ENCODE measurements at places on chromosomes 7 and 10.

DNA sequence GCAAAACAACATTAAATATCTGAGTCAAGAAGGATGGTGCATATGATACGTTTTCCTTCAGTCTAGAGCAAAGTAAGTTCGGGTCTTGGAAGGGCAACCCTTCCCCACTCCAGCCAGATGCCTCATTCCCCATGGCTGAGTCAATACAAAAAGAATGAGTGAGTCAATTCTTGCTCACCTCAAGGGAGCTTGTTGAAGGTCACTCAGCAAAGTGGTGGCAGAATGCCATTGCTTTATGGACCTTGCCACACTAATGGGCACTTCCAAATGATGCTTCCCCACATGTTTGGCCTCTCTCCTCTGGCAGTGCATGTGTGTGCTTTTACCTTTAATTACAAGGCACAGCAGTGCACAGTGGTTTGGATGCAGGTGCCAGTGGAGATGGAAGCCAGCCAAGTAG is 296.5 kb downstream of the SORCS3 start:
- no peak for DNase-seq

DNA sequence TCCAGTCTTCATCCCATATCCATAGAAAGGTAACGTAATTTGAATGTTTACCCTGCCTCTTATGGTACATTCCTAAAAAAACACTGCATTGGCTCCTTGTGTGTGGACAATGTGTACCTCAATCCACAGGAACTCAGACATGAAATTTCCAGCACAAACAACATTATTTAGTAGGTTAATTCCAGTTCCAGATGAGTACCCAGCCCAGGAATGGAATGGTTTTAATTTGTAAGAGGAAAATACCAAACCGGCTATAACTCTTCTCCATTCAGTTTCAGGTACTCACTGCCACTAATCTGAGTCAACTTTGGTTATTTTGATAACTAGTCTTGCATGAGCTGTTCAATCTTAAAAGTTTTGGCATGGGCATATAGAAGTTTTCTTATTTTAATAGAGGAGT is 39.0 kb downstream of the TFPI2 start:
- DNase-seq, result no peak

DNA sequence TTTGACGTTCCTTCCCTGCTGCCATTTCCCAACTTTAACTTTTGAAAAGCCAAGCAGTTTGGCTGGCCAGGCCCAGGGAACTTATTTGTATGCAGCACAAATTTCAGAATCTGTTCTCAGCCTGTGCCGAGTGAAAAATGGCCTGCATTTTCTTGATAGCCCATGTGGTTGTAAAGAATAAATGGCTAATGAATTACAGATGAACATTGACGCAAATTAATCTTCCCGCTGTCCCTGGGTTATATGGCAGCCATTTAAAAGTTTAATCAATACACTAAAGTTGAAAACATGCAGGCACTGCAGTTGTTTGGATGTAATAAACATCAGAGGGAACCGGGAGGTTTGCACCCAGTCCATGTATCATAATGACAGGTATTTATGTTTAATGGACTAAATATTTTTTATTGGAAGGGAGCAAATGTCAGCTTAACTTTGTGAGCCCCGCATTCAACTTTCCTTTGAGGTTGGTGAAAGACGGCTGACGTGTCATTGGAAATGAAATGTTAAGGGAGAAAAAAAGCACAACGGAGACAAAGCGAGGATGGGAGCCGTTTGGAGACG is 1092.4 kb downstream of the LRMDA start:
- no peak for DNase-seq

DNA sequence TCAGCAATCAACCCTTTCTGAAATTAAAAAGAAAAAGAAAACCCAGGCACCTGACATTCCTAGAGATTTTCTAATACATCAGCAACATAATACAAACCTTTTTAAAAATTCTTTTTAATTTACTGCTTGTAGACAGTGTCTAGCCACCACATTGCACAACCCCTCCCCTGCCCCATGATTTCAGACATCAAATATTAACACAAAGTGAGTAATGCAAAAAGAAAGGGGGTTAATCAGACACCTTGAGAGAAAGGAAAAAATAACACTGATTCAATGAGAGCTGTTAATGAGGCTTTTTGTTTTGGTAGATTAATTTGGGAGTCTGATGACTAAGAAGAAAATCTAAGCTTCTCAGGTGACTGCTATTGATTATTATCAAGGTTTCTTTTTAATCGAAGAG is 55.3 kb downstream of the SLC25A13 start:
- no peak for DNase-seq

DNA sequence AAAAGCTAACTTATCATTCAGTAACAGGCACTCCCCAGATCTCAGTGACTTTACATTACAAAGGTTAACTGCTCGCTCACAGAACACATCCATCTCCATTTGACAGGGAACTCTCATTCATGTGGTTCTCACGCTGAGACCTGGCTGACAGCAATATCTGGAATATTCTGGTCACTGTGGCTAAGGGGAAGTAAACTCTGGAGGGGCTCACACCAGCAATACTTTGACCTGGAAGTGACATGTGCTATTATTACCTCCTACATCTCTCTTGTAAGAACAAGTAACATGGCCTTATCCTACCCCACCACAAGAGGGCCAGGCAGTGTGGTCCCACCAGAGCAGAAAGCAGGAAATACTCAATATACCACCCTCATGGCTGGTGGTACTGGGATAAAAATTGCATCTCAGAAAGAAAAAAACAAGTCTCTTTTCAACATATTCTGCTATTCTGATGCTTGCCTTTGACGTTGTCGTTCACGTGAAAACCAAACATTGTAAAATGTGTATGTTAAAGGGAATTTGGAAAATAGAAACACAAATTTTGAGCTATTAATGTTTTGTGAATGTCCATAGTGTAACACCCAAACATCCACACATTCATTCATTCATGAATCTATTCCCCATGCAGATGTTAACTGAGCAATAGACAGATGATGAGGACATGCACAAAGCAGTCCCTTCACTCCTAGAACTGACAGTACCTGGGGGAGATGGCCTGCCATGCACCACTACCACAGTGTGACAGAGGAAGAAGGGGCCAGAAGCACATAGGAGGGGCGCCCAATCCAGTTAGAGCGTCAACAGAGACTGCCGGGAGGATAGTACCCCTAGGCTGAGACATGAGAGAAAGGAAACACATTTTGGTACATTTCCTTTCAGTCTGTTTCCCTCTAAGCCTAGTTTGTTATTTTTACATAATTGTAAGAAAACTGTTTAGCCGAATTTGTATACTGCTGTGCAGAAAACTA is 166.0 kb upstream of the SP4 start:
- DNase-seq, result peak; percentile 51

DNA sequence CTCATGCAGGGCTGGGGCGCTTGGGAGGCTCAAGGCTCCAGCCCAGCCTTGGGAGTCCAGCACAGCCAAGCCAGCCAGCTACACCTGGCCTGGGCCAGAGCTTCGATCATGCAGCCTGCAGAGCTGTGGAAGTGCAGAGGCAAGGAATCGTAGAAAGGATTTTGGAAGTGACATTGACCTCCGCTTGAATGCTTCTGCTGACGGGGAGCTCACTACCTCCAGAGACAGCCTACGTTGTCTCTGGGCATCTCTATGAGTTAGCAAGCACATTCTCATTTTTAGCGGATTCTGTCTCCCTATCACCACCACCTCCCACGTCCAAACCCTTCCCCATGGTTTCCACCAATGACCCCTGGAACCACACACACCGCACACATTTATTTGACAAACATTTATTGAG is 88.5 kb downstream of the MICALL2 start:
- no peak for DNase-seq

DNA sequence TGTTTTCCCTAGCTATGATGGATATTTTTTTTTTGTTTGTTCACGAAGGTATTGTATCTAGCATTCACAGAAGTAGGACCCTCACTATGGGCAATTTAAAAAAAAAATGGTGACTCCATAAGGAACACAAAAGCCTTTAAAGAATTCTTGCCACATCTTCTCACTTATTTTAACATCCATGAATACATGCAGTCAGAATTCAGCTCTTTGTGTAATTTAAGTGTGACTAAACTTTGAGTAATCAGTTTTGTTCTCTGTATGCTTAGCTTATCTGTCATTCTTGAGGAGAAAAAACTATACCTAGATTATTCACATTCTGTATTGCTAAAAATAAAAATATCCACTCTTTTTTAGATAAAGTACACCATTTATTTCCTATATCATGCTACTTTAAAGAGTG is 313.2 kb upstream of the KCND2 start:
- no peak for DNase-seq

- no peak for DNase-seq
These were observed 67.1 kb downstream of the OTUD1 start for GRCh38 chr10:23505797-23506465.

DNA sequence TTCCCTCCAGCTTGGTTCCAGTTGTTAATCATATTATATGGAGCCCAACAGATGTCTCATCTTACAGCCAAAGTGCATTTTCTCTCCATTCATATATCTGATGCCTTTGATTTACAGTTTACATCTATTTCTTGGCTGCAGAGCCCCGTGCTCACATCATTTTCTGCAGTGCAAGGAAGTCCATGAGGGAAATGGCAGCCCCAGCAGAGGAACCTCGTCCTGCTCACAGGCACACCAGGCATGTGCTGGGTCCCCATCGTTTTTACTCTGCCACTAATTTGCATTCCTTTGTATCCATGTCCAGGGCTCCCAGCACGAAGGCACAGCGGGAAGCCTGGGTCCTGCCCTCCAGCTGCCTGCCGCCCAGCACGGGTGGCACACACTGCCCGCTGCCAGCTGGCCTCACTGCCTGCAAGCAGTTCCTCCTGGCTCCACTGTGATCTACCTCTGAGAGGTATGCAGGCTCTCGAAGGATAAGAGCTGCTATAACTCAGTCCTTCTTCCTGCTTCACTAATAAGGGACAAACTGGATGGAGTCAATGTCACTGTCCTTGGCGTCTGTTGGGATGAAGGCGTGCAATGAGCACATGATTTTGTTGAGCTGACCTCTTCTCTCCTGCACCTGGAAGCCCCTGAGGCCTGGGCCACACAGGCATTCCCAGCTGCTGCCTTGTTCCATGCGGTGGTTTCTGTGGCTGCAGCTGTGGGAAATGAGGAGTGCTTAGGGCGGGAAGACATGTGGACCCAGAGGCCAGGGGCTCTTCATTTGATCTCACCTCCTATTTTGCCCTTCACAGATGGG is 583.6 kb upstream of the MGMT start:
- DNase-seq, result no peak

DNA sequence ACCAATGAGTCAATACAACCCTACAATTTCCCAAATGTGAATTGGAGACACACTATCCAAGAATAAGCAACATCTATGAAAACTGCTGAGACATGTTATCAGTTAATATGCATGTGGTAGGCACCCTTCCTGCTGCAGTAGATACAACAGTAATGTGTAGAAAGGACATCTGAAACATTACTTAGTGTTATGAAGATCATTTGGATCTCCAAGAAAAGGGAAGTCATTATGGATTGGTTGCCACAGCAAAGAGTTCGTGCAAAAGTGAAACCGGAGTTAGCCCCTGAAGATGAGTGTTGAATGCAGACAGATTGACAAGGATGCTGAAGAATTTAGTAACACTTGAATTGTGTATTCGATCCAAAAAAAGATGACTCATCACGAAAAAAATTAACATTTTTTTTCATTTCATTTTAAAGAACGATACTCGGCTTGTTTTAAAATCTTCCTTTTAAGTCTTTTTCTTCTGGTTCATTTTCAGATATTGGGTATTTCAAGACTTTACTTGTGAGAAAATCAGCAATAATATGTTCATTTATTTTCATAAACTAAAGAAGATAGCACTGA is 322.4 kb upstream of the KLF6 start:
- no peak for DNase-seq

DNA sequence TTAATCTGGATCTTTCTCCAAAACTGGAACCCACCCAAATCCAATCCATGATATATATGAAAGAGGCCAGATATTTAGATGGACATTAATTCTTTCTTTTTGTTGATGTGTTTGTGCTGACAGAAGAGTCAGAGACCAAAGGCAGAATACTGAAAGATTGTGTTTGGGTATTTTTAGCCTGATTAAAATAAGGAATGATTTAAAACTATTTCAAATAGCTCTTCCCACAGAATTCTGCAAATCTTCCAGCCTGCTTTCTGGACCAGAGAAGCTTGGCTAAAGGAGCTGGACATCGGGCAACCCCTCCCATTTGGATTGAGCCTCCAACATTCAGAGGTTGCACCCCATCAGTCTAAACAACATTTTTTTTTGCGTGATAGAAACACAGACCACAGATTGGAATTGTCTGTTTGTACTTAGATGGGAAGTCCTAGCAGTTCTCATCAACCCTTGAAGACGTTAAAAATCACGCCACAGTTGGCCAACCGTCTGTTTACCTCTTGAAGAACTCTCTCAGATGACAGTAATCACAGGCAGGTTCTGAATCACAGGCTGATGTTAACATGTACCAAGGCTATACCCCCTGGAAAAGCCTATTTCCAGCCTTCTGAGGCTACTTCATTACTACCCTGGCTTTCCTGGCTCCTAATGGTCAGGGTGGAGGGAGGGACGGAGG is 155.2 kb upstream of the NRP1 start:
- DNase-seq, result no peak

- DNase-seq, result peak; percentile 44
These were observed 254.3 kb downstream of the ELFN1 start for GRCh38 chr7:1924258-1924817.

GRCh38 chr7:92456236-92456635 is 9.0 kb downstream of the GATAD1 start:
- no peak for DNase-seq

- DNase-seq, result no peak
These were observed 52.6 kb downstream of the BICC1 start for GRCh38 chr10:58565271-58565670.

- no peak for DNase-seq
These were observed 348.7 kb upstream of the POT1 start for GRCh38 chr7:125278318-125278717.

DNA sequence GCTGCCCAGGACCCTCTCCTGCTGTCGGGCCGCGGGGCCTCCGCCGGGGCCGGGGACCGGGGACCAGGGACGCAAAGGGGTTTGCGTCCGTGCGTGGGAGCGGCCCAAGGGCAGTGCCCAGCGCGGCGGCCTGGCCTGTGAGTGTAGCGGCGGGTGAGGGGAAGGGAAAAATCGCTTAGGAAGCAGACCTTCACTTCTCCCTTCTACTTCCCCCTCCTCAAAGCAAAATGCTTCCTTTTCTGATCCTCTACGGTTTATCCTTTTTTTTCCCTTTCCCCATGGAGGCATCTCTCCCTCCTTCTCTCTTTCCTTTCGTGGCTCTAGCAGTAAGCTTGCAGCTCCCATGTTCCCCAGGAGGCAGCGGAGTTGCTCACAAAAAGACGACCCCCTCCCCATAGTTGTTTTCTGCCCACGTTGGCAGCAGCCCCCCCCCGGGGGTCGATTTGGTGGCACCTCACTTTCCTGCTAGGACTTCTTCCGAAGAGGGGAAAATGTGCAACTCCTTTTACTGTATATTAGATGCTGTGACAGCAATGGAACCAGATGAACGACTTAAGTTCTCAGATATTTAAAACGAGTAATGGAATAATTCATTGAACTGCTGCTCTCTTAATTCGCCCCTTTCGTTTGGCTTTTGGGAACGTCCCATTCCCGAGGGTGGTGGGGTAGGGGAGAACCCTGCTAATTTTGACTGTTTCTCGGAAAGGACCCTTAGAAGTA is 724 bp downstream of the CAPZA2 start:
- peak; percentile 13 for DNase-seq

GRCh38 chr7:46747869-46748576 is 827.0 kb upstream of the IGFBP3 start:
- no peak for DNase-seq
